ENCODE measurements at places on chromosomes 7 and 10. TPM values are rescaled to one million over a fixed set of nuclear protein-coding genes. Genes with fewer than 3 reads are reported as not detected.

Gene ZNF138
- 6.9 TPM for total RNA-seq

Gene PLXNA4
- total RNA-seq = not detected

Gene NPSR1
- total RNA-seq = not detected

Gene LDB1
- 22.5 TPM for total RNA-seq

Gene PON3
- not detected for total RNA-seq

Gene PRF1
- not detected for total RNA-seq

Gene PON1
- not detected for total RNA-seq

DNA sequence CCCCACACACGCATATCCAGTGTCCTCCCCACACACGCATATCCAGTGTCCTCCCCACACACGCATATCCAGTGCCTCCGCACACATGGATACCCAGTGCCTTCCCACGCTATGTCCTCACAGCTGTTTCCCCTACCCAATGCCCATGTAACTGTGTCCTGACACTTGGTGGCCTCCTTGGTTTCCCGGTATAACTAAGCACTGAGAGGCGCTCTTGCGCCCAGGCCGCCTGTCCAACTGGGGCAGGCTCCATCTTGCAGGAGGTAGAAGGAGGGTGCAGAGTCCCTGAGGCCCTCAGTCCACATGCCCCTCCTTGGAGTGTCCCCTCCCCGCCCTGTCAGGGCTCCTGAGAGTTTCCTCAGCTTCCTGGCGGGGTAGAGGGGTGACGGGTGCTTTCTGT, 535.6 kb downstream of the DNAJB6 start:
- no peak for DNase-seq
- H3K27me3 ChIP-seq = no peaks in the 10 kb centered on the region
- H3K36me3 ChIP-seq = no peaks in the 10 kb centered on the region
- no peak overlapping the region for H3K27ac ChIP-seq
- H3K4me3 ChIP-seq = no peak overlapping the region

- H3K27me3 ChIP-seq = no peaks in the 10 kb centered on the region
- H3K4me3 ChIP-seq = no peak overlapping the region
- H3K27ac ChIP-seq = no peak overlapping the region
- no peak for DNase-seq
Measured at GRCh38 chr7:22640269-22640668, 86.7 kb upstream of the IL6 start.

DNA sequence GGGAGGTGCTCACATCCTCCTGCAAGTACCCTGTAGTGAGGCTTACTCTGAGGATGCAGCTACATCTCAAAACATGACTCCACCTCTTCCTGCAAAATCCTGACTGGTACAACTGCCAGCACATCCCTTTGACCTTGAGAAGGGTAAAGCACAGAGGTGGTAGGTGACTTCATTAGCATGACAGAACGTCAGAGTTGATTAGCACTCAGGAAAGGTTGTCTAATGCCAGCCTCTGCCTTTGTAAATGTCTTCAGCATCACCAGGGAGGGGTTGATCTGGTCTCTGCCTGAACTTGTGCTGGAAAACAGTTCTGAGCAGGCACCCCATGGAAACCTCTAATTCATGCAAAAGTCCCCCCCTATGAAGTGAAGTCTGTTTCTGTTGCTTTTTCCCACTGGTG, 591.3 kb upstream of the GALNT17 start:
- H3K4me3 ChIP-seq = no peak overlapping the region
- DNase-seq = no peak
- no peaks in the 10 kb centered on the region for H3K36me3 ChIP-seq
- H3K27me3 ChIP-seq = no peaks in the 10 kb centered on the region
- H3K4me1 ChIP-seq = no peaks in the 10 kb centered on the region
- H3K27ac ChIP-seq = no peak overlapping the region

DNA sequence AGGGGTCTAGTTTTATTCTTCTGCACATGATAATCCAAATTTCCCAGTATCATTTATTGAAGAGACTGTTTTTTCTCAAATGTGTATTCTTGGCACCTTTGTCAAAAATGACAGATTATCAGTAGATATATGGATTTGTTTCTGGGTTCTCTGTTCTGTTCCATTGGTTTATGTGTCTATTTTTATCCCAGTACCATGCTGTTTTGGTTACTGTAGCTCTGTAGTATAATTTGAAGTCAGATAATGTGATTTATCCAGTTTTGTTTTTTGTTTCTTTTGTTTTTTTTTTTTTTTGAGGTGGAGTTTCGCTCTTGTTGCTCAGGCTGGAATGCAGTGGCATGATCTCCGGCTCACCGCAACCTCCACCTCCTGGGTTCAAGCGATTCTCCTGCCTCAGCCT, 61.6 kb upstream of the HELLS start:
- H3K36me3 ChIP-seq = no peaks in the 10 kb centered on the region
- no peaks in the 10 kb centered on the region for H3K27me3 ChIP-seq
- no peak overlapping the region for H3K27ac ChIP-seq
- no peak overlapping the region for H3K4me3 ChIP-seq
- no peak for DNase-seq

GRCh38 chr10:34528320-34528719, 286.8 kb downstream of the PARD3 start:
- peak; percentile 88 for DNase-seq
- H3K4me1 ChIP-seq = peaks cover 39% of the 10 kb centered on the region
- H3K27me3 ChIP-seq = no peaks in the 10 kb centered on the region
- no peak overlapping the region for H3K4me3 ChIP-seq

DNA sequence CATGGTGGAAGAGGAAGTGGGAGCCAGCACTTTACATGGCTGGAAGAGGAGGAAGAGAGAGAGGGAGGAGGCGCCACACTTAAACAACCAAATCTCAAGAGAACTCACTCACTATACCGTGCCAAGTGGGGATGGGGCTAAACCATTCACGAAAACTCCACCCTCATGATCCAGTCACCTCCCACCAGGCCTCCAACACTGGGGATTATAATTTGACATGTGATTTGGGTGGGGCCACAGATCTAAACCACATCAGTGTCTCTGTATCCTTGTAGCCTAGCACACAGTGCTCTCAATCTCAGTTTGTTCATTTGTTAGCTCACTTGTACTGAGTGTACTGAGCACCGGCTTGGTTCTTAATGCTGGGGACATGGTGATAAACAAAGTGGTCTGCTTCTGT, 228.3 kb downstream of the BUB3 start:
- no peak overlapping the region for H3K27ac ChIP-seq
- DNase-seq = no peak
- no peaks in the 10 kb centered on the region for H3K36me3 ChIP-seq

DNA sequence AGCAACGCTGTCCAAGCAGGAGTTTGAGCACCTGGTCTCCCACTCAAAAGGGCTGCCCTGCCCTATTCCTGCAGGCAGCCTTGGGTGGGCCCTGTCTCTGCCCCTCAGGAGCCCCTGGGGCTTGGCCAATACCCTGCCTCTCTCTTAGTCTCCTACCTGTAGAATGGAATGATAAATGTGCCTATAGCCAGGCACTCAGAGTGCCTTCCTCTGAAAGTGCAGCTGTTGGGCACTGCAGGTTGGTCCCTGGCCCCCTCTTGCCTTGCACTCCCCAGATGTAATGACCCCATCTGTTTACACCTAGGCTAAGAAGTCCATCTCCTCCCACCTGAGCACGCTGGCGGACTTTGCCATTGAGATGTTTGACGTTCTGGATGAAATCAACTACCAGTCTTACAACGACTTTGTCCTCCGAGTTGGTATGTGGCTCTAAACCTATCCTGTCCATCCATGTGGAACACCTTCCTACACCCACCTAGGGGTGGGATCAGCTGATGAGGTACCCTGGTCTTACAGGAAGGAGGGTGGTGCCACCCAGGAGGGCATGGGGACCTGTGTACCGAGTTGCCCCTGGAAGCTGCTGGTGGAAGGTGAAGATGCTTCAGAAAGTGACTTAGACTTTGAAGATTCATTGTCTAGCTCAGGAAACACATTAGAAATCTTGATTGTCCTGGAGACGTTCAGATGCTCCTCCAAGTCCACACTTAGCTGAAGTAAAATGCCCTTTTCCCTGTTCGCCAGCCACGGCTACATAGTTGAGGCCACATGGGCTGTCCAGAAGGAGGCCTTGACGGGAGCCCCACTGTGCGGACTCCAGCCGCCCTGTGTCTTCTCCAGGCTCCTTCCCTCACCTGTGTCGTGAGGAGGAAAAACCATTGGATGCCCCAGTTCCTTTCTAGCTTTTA, 134.1 kb downstream of the ADCY1 start:
- no peaks in the 10 kb centered on the region for H3K4me1 ChIP-seq
- H3K36me3 ChIP-seq = no peaks in the 10 kb centered on the region
- no peak overlapping the region for H3K4me3 ChIP-seq
- H3K27me3 ChIP-seq = peaks cover 10% of the 10 kb centered on the region
- no peak overlapping the region for H3K27ac ChIP-seq
- peak; percentile 28 for DNase-seq

DNA sequence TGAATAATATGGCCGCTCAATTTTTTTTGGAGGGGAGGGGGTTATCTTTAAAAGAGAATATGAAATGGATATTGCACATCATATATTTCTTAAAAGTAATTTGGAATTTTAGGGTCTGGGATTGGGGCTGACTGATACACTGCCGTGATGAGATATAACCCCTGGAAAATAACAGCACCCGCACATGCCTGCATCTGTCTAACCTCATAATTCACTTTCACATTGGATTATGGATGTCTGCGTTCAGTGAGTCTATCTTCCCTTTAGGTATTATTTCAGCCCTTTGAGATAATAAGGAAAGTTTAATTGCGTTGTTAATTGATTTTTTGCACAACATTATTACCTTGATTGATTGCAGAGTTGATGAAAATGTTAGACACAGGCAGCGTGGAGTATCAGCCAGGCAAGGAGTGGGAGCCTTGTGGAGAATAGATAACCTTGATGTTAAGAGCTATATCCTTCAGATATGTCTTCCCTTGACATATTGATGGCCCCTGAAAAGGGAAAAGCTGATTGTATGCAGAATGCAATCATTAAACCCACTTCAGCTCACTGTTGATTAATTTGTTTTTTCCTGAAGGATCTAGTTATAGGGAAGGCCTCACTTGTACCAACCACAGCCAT, 1095.2 kb downstream of the KCNMA1 start:
- H3K4me1 ChIP-seq = peaks cover 3% of the 10 kb centered on the region
- no peak overlapping the region for H3K4me3 ChIP-seq
- H3K27ac ChIP-seq = no peak overlapping the region
- no peaks in the 10 kb centered on the region for H3K27me3 ChIP-seq
- no peak for DNase-seq

GRCh38 chr10:17854044-17854652, 45.0 kb downstream of the MRC1 start:
- no peak overlapping the region for H3K27ac ChIP-seq
- no peak for DNase-seq
- no peaks in the 10 kb centered on the region for H3K36me3 ChIP-seq
- H3K27me3 ChIP-seq = no peaks in the 10 kb centered on the region
- no peaks in the 10 kb centered on the region for H3K4me1 ChIP-seq

- H3K4me3 ChIP-seq = no peak overlapping the region
- no peak overlapping the region for H3K27ac ChIP-seq
- no peaks in the 10 kb centered on the region for H3K36me3 ChIP-seq
- 0 out of 2 replicates have a peak, but pooled peaks cover 3% of the 10 kb centered on the region for H3K27me3 ChIP-seq
Measured at GRCh38 chr10:45580371-45581215, 92.0 kb downstream of the ZFAND4 start.

- peaks cover 40% of the 10 kb centered on the region for H3K27me3 ChIP-seq
- DNase-seq = no peak
- no peaks in the 10 kb centered on the region for H3K36me3 ChIP-seq
Measured at GRCh38 chr10:113620511-113620910, 43.3 kb downstream of the NRAP start.

DNA sequence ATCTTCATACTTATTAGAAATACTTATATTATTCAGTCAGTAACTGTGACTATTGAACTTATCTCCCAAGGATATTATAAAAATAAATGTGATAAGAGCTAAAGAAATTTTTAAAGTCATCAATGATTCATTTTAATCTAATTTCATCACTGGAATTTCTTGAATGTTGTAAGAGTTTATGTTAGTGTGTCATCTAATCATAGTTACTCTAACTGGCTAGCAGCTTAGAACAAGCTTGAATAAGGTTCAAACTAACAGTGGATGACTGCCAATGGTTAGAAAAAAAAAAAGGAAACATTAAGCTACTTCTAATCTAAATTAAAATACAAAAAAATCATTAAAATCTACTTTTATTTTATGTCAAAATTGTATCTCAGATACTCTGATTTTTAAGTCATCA, 1066.3 kb downstream of the CNTNAP2 start:
- no peaks in the 10 kb centered on the region for H3K36me3 ChIP-seq
- DNase-seq = no peak
- no peak overlapping the region for H3K4me3 ChIP-seq
- H3K4me1 ChIP-seq = no peaks in the 10 kb centered on the region
- no peaks in the 10 kb centered on the region for H3K27me3 ChIP-seq

DNA sequence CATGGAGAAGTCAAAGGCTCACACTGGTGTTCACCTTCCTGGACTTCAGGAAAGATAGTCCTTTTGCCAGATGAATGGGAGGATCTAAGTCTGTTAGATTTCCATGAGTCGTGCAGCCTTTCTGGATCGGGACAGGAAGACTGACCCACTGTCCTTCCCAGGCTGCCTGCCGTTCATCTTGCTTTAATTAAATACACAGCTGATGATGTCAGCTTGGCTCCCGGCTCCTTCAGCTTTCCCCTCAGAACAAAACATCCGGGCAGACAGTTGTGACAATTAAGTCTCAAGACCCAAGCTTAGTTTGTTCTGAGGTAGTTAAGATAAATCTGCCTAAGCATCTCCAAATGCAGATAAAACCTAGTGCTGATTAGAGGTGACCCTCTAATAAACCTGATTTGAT, 58.6 kb downstream of the AUTS2 start:
- H3K27ac ChIP-seq = no peak overlapping the region
- no peak overlapping the region for H3K4me3 ChIP-seq
- H3K27me3 ChIP-seq = no peaks in the 10 kb centered on the region
- DNase-seq = no peak

GRCh38 chr10:100709146-100710082, 36.0 kb upstream of the PAX2 start:
- no peak for DNase-seq
- H3K27me3 ChIP-seq = peaks cover 70% of the 10 kb centered on the region
- no peak overlapping the region for H3K4me3 ChIP-seq
- H3K4me1 ChIP-seq = no peaks in the 10 kb centered on the region
- H3K36me3 ChIP-seq = no peaks in the 10 kb centered on the region
- H3K27ac ChIP-seq = no peak overlapping the region

DNA sequence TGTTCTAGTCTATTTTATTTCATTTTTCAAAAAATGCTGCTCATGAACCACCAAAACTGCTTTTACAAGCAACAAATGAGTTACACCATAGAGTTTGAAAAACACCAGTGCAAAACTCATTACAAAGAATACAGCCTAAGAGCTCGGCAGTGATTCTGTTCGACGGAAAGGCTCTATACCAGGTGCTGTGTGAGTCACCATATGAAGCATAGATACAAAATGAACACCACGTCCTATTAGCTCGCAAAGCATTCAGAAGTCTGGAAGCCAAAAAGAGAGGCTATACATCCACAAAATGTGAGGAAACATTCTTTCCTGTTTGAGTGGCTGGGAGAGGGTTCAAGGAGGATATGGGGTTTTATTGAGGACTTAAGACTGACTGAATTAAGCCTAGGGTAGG, 136.1 kb downstream of the ATE1 start:
- DNase-seq = no peak
- H3K4me1 ChIP-seq = no peaks in the 10 kb centered on the region
- no peak overlapping the region for H3K27ac ChIP-seq
- H3K36me3 ChIP-seq = no peaks in the 10 kb centered on the region

All from SJSA1 (cell line).